ENCODE measurements at places on chromosomes 11 and 22.

- no peak for DNase-seq
Measured at GRCh38 chr11:113507341-113507740, 32.1 kb upstream of the DRD2 start.

DNA sequence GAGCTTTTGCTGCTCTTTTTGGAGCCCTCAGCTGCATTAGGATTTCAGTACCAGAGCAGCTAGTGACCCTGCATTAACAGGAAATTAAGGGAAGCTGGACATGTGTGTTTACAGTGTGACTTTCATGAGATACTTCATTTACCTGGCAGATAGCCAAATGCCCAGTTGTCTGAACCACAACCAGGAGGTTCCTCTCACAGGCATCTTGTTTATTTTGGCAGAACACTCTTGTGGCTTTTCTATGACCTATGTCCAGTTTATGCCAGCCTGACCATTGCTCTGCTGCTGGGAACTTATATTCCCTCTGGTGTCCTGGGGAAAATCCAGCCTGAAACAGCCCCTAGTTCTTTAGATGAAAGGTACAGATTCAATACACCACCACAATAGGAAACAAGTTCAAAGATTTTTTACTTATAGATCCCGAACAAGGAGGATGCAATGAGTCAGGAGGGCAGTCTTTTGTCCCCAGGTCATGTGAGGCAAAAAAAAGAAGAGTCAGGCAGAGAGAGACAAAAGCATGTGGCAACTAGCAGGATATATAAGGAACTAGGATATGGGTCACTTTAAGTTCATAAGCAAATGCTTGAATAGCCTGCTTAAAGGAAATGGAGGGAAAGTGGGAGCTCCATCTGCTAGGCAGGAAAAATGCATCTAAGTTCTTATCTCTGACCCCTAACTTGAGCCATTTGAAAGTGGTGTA lies 379.3 kb downstream of the INSC start:
- no peak for DNase-seq

DNA sequence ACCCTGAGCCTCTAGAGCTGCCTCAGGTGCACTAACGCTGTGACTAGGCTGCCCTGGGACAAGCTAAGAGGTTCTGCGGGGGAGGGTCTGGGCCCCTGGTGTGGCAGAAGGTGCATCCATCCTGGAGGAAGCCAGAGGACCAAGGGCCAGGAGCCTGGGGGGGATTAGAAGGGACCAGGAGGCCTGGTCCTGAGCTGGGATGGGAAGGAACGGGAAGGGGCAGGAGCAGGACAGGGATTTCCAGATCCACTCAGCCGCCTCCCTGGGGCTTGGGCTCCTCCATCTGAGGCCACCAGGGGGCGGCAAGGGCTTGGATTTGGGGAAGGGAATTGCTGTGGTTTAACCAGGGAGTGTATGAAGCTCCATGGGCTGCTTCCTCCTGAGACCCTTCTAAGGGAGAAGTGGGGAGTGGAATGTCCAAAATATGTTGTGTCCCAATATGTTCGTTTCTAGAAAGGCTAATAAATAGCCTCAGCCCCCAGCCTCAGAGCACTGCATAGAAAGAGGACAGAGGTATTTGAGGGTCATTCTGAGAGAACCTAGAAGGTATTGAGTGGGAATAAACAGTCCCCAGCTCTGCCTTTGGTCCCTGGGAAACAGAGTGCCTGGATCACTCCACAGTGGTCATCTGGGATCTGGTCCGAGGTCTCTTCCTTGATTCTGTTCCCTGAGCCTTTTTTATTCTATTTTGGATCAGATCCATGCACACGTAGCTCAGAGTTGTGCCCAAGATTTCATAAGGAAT lies 17.4 kb upstream of the PRAME start:
- no peak for DNase-seq

DNA sequence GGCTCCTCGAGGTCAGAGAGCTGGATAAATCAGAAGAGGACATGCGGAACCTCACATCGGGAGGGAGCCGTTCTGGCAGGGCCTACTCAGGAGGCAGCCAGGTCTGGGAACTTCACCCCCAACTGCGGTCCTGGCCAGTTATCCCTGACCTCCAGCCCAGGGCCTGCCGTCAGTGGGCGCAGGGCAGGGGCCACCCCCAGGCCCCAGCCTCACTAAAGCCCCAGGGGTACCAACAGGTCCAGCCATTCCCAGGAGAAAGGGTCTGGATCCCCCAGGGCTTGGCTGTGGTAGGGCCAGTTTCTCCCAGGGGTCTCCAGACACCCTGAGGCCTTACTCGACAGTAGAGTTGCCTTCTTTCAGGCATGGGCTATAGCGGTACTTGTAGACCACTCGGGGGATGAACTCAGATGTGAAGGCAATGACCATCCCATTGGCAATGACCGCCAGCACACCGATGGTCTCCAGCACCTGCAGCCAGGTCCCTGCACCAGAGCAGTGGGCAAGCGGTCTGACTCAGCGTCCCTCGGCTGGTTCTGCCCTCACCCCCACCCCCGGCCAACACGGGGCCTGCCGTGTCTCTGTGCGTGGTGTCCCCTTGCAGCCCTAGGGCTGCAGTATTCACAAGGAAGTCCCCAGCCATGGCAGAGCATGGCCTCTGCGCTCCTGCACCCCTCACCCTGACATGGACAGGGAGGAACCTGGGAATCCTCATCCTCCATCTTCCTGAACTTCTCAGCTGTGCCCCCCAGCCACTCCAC lies 4.6 kb upstream of the SIGIRR start:
- DNase-seq: no peak

- no peak for DNase-seq
Measured at GRCh38 chr11:256952-257737, 20.4 kb downstream of the PSMD13 start.

GRCh38 chr11:76856106-76856505 lies 4.6 kb upstream of the ACER3 start:
- no peak for DNase-seq

GRCh38 chr11:66157182-66157864 lies 87.3 kb downstream of the PACS1 start:
- no peak for DNase-seq

DNA sequence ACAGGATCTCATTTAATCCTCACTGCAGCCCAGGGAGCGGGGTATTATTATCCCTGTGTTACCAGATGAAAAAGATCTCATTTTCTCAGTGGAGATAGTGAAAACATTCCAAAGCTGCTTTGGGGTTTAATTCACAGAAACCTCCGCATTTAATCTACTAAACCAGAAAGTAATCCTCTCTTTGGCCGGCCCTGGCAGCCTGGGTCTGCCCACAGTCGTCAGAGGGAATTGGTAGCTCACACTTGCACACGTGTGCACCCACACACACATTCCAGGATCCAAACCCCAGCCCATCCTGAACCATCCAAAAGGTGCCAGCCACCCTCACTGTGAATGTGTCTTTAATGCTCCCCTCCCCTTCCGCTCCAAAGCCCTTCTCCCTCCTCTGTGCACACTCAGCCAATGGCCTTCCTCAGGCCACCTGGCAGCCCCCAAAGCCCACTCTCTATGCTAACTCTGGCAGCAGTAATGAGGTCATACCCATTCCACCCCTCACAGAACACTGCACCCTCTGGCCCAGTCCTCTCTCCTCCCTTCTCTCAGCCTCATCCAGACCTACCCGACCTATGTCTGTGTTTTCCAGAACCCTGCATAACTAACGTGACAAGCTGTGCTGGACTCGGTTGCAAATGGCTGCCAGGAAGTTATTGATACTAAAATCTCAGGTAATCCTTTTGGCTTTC lies 466.2 kb downstream of the SOX6 start:
- no peak for DNase-seq

DNA sequence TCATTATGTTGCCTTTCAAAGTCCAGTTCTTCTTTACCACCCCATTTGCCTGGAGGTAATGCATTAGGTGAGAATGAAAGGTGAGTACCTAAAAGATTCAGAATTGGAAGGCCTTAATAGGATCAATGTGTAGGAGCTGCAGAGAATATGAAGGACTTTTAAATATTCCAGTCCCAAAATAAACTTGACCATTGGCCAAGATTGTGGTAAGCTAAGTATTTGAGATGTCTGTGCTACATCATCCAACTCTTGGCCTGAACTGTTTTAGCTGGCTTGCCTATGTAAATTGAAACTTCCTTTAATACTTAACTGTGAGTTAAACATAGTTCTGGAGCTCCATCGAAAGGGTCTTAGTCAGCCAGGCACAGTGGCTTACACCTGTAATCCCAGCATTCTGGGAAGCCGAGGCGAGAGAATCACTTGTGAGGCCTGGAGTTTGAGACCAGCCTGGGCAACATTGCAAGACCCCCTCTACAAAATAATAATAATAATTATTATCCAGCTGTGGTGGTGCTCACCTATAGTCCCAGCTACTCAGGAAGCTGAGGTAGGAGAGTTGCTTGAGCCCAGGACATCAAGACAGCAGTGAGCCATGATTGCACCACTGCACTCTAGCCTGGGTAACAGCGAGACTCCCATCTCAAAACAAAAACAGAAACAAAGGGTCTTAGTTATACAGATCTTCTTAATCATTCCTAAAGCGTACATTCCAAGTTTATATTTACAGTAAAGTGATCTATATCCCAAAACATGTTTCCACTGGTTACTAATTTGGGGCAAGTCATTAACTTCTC lies 29.8 kb downstream of the MTMR3 start:
- DNase-seq: no peak

DNA sequence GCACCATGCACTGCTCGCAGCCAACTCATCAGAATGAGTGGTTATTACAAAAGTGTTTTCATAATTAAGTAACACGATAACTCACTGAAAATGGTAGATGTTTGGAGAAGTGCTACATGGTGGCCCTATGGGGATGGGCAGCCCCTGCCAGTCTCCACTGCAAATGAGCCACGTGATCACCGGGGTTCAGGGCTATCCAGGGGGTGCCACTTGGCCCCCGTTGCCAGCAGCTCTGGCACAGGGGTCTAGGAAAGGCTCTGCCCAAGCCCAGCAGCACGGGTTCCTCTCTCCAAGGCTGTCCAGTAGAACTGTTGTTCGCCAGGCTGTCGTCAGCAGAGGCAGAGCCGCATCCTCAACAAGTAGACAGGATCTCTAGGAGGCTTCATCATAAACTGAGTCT lies 382.1 kb upstream of the B3GAT1 start:
- no peak for DNase-seq

DNA sequence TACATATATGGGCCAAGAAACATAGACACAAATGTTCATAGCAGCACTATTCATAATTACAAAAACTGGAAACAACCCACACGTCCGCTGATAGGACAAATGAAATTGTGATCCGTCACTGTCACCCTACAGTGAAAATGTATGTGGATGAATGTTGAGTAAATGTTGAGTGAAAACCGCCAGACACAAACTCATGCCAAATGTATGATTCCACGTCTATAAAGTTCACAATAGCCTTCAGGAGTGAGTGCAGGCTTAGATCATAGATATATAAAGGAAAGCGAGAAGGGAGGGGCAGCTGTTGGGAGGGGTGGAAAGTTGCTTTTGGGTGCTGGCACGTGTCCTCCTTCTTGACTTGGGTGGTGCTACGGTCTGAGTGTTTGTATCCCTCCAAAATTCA lies 33.6 kb downstream of the DBX1 start:
- DNase-seq: no peak

- no peak for DNase-seq
Measured at GRCh38 chr11:66493130-66493529, 12.9 kb downstream of the DPP3 start.

- no peak for DNase-seq
Measured at GRCh38 chr11:43554148-43554473, 126.4 kb upstream of the HSD17B12 start.

DNA sequence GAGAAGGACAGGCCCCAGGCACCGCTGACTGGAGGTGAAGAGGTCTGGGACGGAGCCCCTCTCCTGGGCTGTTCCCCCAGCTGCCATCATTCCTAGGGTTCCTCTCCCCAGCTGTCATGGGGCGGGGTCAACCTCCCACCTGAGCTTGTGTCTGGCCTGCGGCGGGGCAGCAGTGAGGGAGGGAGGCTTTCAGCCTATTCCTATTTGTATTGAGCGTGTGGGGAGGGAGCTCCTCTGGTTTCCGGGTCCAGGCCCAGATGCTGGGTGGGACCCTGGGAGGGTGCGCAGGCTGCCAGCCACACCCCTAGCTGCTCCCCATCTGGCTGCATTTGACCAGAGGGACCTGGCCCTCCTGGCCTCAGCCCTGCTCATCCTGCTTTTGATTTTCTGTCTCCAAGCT lies 13.7 kb downstream of the TSPAN4 start:
- no peak for DNase-seq

DNA sequence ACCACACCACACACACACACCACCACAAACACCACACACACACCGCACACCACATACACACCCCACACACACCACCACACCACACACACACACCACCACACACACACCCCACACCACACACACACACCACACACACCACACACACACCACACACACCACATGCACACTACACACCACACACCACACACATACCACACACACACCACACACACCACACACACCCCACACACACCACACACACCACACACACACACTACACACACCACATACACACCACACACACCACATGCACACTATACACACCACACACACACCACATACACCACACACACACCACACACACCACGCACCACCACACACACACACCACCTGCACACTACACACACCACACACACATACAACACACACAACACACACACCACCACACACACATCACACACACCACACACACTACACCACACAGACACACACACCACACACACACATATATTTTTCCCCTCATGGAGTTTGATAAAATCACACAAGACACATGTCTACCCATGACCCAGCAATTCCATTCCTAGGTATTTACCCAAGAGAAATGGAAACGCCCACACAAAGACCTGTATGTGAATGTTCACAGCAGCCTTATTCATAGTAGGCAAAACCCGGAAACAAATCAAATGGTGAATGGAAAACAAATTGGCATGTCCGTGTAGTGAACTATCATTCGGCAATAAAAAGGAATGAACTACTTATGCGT lies 14.3 kb downstream of the CD5 start:
- no peak for DNase-seq

GRCh38 chr11:120923866-120924508 lies 99.9 kb upstream of the TBCEL start:
- DNase-seq: no peak

GRCh38 chr11:99773646-99774045 lies 752.9 kb downstream of the CNTN5 start:
- no peak for DNase-seq

DNA sequence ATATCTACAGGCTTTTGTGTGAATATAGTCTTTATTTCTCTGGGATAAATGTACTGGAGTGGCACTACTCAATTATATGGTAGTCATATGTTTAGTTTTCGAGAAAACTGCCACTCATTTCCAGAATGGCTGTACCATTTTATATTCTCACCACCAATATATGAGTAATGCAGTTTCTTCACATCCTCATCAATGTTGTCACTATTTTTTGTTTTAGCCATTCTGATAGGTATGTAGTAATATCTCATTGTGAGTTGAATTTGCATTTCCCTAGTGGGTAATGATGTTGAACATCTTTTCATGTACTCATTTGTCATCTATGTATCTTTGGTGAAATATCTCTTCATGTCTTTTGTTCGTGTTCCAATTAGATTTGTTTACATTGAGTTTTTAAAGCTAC lies 18.0 kb downstream of the ACRV1 start:
- DNase-seq: no peak

- no peak for DNase-seq
Measured at GRCh38 chr11:47524291-47524874, 28.5 kb downstream of the CELF1 start.

- DNase-seq: no peak
Measured at GRCh38 chr11:131544591-131544990, 174.2 kb downstream of the NTM start.
